ENCODE measurements at places on chromosomes 7 and 10.

- DNase-seq = no peak
Observed at GRCh38 chr10:113549856-113550255, 3.0 kb upstream of the HABP2 start.

DNA sequence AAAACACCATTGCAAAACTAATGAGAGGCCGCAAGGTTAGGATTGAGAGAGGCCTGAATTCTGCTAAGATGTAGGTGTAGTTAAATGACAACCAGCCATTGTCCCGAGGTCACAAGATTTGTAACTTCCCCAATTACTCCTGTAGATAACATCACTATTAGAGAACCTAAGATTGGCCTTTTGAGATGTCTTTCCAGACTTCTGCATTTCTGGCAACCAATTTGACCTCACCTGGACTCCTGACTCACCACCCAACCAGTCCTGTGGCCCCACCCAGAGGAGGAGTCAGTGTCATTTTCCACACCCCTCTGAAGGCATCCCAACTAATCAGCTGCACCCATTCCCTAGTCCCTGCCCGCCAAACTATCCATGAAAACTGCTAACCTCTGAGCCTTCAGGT, 115.7 kb downstream of the PRKAG2 start:
- no peak for DNase-seq

DNA sequence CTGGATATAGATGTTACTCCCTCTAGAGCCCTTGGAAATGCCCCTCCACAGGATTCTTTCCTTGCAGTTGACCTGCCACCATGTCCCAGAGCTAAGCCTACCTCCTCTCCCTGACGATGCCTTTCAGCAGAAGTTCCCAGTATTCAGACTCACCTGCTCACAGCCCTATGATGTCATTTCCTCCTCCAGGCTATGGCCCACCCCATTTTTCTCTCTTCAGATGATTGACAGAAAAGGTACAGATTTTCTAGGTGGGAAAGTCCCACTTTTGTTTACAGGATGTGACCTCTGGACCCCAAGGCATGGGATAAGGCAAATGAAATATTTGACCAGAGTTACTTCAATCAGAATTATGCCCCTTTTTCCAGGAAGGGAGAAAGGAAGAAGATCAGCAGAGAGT, 280.2 kb upstream of the PHYHIPL start:
- no peak for DNase-seq

DNA sequence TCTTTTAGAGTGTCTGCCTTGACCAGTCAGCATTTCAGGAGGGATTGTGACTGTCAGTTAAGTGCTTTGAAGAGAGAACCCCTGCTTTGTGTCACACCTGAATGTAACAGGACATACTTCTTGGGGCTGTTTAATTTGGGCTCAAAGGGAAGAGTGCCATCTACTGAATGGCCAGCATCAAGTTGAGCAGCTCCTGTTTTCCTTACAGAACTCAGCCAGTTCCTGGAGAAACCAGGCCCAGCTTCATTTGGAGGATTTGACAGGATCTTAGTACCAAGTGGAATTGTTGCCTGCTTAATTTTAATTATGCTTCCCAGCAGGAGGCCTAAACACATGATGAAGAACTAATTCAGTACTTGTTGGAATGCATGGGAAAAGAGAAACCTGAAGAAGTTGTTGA, 8.3 kb downstream of the ADD3 start:
- no peak for DNase-seq
